ENCODE measurements at places on chromosomes 3 and 15.

DNA sequence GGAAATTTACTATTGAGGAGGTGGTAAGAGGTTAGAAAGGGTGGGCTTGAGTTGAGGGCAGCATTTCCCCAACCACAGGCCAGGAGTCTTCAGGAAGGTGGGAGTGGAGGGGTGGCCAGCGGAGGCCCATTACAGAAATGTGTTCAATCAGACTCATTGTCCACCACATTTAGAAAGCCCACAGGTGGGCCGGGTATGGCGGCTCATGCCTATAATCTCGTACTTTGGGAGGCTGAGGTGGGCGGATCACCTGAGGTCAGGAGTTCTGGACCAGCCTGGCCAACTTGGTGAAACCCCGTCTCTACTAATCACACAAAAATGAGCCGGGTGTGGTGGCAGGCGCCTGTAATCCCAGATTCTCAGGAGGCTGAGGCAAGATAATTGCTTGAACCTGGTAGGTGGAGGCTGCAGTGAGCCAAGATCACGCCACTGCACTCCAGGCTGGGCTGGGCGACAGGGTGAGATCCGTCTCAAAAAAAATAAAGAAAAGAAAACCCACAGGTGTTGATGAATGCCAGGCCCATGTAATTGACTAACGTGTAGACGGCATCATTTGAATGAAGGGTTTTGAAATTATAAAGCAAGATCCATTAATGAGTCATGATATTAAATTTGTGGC lies 12.2 kb upstream of the SYNM start:
- no peak for DNase-seq

GRCh38 chr3:174362556-174362955 lies 496.6 kb upstream of the NAALADL2 start:
- DNase-seq, result no peak

- no peak for DNase-seq
These were observed 65.4 kb downstream of the CHDH start for GRCh38 chr3:53780806-53781205.

DNA sequence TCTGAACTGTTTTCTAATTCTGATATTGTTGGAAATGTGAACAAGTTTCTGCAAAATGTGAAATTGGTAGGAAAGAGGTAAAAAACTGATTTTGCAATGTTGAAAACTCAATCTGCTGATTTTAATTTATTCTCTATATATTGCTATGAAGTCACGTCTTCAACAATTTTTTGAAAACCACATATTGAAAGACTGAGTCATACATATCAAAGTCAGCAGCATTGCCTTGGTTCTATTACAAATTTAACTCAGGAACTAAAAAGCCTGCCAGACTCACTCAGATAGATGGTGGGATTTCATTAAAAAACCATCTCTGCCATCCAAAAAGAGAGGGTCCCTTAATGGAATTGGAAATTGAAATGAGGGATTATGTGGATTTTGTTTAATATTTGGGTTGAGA lies 351.4 kb downstream of the CNTN3 start:
- DNase-seq, result no peak

All from HuH-7 (cell line).